ENCODE measurements at places on chromosomes 11 and 22.
A peak's percentile ranks its signal among the peaks of the same experiment; 100 is the strongest.

GRCh38 chr22:37101311-37102066 lies 8.0 kb downstream of the TMPRSS6 start:
- no peak for DNase-seq

GRCh38 chr11:86954269-86955110 lies 705 bp downstream of the FZD4 start:
- no peak for DNase-seq

GRCh38 chr11:57311109-57311936 lies 13.4 kb downstream of the TNKS1BP1 start:
- peak; percentile 69 for DNase-seq

- DNase-seq = no peak
These were observed 25.2 kb downstream of the ALKBH3 start for GRCh38 chr11:43905813-43906241.

GRCh38 chr11:69640995-69641581 lies at the start of gene CCND1:
Gene CCND1 (plus strand): TSS chr11:69641156. CDS start chr11:69641314, 158 bp downstream.
- peak; percentile 8 for DNase-seq

Data from stimulated activated CD8-positive, alpha-beta memory T cell treated with anti-CD3 and anti-CD28 coated beads, Interleukin-2, amount 100 ng/mL, for 48 hours (primary cell).